ENCODE measurements at places on chromosomes 6 and 20.

- DNase-seq, result no peak
These were observed 139.9 kb downstream of the BFSP1 start for GRCh38 chr20:17391127-17391771.

DNA sequence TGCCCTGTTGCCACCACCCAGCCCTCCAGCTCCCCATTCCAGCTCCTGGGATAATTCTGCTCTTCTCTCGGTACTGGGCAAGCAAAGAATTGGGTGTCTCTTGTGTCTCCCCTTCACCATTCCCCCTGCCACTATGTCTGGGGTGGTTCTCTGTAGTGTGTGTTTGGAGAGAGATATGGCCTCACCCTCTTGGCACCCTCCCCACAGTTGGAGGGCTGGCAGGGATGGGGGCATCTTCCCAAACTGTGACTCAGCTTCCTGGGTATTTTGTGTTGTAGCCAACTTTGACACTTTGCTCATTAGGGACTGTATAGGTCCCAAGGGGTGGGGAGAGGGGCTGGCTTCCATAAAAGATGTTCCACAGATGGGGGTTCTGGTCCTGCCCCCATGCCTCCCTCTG is 1.7 kb downstream of the TNXB start:
- no peak for DNase-seq

GRCh38 chr6:155212616-155213380 is 51.0 kb upstream of the CLDN20 start:
- DNase-seq, result no peak

DNA sequence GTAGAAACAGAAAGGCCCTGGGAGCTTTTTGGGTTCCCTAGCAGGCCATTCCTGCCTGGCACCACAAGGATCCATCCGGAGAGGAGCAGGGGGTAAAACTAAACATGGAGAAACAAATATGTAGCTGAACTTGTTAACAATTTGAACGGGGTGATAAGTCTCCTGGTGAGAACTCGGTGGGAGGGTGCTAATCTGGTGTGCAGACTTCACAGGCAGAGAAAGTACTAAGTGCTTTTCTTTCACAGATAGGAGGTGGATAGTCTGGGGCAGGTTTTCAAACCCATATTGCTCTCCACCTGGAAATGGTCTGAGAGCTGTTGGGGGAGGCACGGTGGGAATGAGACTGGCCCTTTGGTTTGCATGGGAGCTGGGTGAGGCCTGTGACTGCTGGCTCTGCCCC is 196.3 kb upstream of the FUT9 start:
- DNase-seq, result no peak

DNA sequence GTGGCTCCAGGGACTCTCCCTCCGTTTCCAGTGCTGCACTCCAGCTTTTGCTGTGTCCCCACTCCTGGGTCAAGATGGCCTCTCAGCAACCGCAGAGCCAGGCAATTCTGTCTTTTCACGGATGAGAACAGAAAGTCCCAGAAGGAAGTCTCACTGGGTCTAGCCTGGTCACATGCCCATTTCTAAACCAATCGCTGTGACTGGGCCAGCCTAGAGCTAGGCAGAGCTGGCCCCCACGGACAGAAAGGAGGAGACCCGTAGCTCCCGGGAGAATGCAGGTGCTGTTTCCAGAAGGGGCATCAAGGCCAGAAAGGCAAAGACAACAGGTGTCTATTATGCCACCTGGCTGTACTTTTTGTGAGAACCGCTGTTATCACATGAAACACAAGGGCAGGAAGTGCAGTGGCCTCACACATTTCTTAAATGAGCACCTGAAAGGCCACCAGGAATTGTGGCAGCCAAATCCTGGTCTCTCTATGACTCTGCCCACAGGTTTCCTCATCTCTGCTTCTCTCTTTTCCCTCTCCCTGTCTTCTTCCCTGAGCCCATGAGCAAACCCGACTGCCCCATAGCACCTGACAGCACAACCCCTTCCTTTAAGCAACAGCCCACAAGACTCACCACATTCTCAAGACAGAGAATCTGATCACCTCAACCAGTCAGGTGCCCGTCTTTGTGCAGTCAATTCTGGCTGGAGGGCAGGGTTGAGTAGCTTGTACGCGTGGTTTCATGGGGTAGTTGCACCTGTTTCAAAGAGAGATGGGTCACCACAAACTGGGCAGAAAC is 37.1 kb upstream of the B4GALT5 start:
- DNase-seq, result no peak

DNA sequence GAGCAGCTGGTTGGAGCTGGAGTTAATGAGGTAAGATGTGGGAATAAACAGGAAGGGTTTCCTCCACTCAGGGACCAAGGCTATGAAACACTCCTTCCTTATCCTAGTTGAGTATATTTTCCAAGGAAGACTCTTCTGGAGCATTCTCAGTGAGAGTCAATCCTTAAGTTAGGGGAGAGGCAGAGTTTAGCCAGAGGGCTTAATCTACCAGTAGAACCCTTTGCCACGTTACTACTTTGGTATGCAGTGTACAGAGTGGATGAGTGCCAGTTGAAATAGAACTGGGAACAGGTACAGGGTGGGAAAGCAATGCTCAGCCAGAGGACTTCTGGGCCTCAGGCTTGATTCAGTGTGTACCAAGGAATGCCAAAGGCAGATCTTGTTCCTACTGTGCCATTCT is 114.3 kb downstream of the UBE3D start:
- no peak for DNase-seq

GRCh38 chr6:106026748-106027715 is 59.1 kb upstream of the PRDM1 start:
- no peak for DNase-seq

- no peak for DNase-seq
These were observed 214.1 kb downstream of the COL12A1 start for GRCh38 chr6:74991573-74992332.

- no peak for DNase-seq
These were observed 91.5 kb upstream of the SASH1 start for GRCh38 chr6:148250975-148251685.

- DNase-seq, result no peak
These were observed 172.1 kb downstream of the MTFR2 start for GRCh38 chr6:136077834-136078576.

GRCh38 chr6:12369781-12370262 is 79.7 kb downstream of the EDN1 start:
- no peak for DNase-seq

DNA sequence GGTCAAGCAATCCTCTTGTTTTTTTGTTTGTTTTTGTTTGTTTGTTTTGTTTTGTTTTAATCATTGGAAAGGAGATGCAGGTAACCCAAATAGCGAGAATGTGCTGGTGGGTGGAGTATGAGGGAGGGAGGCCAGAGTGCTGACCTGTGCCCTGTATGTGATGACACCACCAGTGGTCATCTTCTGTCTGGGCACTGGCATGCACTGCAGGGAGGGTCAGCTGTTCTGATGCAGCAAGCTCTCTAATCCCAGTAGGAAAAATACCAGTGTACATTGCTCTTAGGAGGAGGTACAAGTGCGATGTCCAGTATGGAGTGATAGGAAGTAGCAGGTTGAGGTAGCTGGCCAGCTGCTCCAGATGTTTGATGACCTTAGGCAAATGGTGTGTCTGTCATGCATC is 2.9 kb upstream of the CST1 start:
- DNase-seq, result no peak

DNA sequence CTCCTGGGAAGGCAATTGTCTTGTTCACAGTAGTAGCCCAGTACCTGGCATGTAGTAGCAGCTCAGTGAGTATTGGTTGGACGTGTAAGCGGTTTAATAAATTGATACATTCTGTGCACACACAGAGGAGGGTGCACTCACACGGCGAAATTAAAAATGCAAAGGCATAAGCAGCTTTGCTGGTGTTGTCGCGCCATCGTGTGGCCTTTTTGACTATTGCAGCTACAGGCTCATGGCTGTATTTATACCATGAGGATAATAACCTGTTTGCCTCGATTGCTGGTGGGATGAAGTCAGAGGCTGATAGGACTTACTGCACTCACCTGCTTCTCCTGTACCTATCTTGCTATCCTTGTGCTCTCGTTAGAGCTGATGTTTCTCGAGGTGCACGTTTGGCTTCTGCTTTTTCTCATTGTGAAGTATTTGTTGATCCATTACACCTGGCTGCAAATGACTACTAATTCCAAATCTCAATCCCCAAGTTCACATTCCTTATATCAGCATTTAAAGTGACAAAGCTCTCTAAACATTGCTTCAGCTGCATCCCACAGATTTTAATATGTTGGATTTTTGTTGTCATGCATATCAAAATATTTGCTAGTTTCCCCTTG is 61.5 kb downstream of the TBXT start:
- DNase-seq, result no peak

- DNase-seq, result no peak
These were observed 77.2 kb upstream of the EPHA7 start for GRCh38 chr6:93496548-93496947.

DNA sequence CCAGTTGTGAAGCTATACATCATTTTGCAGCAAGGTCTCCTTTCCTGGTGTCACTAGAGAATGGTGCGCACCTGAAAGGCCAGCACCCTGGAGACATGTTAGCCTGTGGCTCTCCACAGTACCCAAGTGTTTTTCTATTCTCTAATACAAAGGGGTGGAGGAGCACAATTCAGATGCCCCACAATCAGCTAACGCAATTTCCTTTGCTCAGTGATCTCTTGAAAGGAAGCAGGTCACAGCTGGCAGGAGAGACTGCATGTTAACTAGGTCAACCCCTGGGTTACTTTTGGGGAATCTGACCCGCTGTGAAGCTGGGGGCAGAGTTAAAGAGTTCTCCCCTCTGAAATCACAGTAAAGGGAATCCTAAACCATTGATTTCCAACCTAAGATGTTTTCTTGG is 92.5 kb downstream of the B3GAT2 start:
- no peak for DNase-seq

DNA sequence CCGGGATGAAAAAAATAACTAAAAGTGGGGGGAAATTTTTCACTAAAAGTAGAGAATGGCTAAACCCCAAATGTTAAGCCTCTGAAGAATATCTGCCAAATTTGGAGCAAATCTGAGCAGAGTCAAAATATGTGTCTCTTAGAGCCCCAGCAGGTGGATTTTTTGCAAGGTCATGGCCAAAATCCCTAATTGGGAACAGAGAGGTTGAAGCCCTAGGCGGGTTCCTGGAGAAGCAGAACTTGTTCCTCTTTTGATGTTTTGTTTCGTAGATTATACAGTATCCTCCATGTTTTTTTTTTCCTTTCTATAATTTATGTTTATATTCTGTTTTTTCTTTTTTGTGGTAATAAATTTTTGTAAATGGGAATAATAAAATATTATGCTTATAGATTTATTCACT is 94.4 kb downstream of the PLCB4 start:
- no peak for DNase-seq

DNA sequence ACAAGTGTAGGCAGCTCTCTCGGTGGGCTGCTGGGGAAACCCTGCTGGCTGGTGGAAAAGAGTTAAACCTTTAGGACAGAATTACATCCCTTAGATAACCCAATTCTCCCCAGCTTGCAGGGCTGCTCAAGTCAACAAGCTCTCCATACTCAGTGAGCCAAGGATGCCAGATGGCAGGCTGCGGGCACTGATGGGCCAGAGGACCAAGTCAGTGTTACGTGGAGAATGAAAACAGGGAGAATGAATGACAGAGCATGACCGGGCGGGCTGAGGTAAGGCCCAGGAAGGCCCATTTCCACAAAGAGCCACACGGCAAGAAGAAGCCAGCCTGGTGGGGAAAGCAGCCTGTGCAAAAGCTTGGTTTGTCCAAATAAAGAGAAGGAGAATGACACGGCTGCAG is 58.7 kb upstream of the CD93 start:
- no peak for DNase-seq

GRCh38 chr6:35139924-35140638 is 1.1 kb downstream of the TCP11 start:
- no peak for DNase-seq

- DNase-seq, result no peak
These were observed 67.3 kb upstream of the ADTRP start for GRCh38 chr6:11845664-11846577.

- no peak for DNase-seq
These were observed 18.2 kb upstream of the OCSTAMP start for GRCh38 chr20:46568570-46569129.

DNA sequence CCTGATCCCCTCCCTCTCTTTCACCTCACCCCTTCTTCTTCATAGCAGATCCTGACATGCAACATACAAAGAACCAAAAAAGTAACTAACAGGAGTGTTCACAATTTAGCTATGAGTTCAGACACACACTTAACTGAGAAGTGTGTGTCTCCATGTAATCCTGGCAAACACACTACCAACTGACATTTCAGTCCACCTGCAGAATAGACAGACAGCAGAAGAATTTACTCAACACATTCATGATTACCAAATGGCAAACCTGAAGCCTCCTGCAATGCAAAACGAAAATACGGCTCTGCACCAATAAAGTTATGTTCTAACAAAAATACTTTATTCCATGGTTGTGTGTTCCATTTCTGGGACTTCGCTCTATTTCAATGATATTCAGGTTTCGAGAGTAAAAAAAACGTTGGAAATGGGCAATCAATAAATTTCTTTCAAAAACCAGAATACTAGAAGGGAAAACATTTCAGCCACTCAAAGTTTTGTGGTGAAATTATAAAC is 2.6 kb downstream of the BACH2 start:
- no peak for DNase-seq

- DNase-seq, result no peak
These were observed 46.6 kb upstream of the PTPRK start for GRCh38 chr6:128567029-128567428.

DNA sequence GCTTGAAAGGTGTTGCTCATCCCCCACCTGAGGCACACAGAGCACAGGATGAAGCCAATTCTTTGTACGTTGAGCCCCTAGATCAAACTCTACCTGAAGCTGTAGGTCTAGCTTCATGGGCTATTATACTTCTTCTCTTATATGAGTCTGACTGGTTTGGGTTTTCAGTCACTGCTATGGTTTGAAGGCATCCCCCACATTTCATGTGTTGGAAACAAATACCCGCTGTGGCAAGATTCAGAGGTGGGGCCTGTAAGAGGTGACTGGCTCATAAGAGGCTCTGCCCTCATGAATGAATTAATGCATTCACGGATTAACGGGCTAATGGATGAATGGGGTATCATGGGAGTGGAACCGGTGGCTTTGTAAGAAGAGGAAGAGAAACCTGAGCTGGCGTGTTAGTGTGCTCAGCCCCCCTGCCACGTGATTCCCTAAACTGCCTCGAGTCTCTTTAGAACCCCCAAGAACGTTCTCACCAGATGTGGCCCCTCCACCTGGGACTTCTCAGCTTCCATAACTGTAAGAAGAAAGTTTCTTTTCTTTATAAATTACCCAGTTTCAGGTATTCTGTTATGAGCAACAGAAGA is 39.2 kb downstream of the PREX1 start:
- no peak for DNase-seq
